NCI-H1436 (cell line): ENCODE measurements at places on chromosomes 7 and 10.
A peak's percentile ranks its signal among the peaks of the same experiment; 100 is the strongest.

DNA sequence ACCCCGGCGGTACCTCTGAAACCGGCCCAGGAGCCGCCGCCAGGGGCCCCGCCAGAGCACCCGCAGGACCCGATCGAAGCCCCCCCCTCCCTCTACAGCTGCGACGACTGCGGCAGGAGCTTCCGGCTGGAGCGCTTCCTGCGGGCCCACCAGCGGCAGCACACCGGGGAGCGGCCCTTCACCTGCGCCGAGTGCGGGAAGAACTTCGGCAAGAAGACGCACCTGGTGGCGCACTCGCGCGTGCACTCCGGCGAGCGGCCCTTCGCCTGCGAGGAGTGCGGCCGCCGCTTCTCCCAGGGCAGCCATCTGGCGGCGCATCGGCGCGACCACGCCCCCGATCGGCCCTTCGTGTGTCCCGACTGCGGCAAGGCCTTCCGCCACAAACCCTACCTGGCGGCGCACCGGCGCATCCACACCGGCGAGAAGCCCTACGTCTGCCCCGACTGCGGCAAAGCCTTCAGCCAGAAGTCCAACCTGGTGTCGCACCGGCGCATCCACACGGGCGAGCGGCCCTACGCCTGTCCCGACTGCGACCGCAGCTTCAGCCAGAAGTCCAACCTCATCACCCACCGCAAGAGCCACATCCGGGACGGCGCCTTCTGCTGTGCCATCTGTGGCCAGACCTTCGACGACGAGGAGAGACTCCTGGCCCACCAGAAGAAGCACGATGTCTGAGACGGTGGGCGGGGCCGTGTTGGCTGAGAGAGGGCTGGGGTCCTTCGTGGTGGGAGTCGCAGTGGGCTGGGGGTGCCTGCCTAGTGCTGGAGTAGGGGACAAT, 3.8 kb downstream of the REPIN1 start:
- DNase-seq, result no peak

- no peak for DNase-seq
These were observed 128.0 kb downstream of the HGF start for GRCh38 chr7:81641873-81642272.

DNA sequence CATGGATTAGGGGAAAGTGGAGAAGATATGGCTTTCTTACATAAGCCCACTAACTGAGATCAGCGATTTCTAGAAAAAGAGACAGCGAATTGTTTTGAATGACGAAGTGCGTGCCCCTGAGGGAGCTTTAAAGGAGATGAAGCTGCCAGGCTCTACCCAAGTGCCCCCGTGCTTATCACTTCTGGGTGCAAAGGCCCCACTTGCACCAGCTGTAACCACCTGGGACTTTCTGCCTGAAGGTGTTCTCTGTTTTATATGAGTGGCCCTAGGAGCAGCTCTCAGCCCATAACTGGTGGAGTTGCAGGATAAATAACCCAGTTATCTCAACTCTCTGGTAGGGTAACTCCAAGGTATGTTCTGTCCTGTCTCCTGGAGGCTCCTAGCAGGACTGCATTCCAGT, 20.4 kb upstream of the CARD11 start:
- DNase-seq, result no peak

DNA sequence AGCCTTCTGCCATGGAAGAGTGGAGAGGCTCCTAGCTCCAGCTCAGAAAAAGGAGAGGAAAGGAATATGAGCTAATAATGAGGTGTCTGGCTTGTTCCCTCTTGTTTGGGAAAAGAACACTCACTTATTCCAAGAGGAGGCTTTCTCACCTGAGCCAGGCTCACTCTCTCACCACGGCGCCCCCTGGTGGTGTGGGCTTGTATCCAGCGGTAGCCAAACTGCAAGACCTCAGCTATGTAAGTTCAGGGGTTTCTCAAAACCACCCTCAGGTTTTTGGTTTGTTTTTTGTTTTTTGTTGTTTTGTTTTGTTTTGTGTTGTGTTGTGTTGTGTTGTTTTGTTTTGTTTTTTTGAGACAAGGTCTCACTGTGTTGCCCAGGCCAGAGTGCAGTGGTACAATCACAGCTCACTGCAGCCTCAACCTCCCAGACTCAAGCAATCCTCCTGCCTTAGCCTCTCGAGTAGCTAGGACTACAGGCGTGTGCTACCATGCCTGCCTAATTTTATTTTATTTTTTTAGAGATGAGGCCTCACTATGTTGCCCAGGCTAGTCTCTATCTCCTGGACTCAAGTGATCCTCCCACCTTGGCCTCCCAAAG, 124.0 kb downstream of the TMEM130 start:
- peak; percentile 58 for DNase-seq

- DNase-seq, result no peak
These were observed 10.0 kb downstream of the CAV1 start for GRCh38 chr7:116534790-116535189.

- DNase-seq, result no peak
These were observed 214.4 kb downstream of the FAM107B start for GRCh38 chr10:14560274-14560673.

DNA sequence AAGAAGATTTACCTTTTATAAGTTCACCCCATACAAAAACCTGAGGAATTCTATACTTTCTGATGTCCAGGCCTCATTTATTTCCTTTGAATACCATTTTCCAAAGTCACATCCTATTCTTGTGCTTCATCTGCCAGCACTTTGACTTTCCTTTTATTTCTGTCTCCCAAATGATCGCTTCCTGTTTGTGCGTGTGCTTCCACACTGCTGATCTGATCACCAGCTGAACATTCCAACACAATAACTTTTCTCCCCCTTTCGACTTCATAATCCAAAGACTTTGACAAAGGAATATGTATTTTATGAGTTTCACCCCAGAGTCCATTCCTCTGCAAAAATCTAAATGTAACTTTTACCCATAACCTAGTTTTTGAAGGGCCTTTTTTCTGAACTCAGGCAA, 3.1 kb downstream of the ELAPOR2 start:
- no peak for DNase-seq

- no peak for DNase-seq
These were observed 156.6 kb upstream of the LYZL2 start for GRCh38 chr10:30786131-30786530.

GRCh38 chr10:120473593-120473992, 16.6 kb downstream of the PLPP4 start:
- no peak for DNase-seq

GRCh38 chr10:29540016-29540415, 94.8 kb downstream of the SVIL start:
- no peak for DNase-seq

DNA sequence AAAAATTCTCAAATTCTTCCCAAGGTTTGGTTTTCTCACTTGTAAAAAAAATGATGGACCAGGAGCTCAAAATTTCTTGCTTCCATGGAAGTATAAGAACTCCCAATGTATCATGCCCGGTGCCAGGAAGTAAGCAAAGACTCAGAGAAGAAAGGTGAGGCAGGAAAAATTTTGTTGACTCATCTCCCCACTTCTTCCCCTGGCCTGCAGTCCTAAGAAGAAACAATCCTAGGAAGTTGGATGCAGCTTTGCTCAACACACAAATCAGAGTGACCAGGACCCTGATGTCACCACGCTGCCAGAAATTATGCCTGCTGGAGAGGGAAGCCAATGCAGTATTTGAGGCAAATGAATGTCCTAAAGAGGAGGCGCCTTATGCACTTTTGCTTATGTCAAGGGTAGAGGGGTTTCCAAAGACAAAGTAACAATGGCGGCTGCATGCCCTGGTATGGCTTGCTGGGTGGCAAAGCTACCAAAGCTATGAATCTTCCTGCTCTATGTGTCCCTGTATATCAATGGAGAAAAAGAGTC, 163.6 kb downstream of the NEURL1 start:
- DNase-seq, result no peak

GRCh38 chr10:28783087-28783486, 105.8 kb downstream of the BAMBI start:
- DNase-seq, result no peak

GRCh38 chr7:136293272-136293671, 316.1 kb upstream of the MTPN start:
- DNase-seq, result no peak

DNA sequence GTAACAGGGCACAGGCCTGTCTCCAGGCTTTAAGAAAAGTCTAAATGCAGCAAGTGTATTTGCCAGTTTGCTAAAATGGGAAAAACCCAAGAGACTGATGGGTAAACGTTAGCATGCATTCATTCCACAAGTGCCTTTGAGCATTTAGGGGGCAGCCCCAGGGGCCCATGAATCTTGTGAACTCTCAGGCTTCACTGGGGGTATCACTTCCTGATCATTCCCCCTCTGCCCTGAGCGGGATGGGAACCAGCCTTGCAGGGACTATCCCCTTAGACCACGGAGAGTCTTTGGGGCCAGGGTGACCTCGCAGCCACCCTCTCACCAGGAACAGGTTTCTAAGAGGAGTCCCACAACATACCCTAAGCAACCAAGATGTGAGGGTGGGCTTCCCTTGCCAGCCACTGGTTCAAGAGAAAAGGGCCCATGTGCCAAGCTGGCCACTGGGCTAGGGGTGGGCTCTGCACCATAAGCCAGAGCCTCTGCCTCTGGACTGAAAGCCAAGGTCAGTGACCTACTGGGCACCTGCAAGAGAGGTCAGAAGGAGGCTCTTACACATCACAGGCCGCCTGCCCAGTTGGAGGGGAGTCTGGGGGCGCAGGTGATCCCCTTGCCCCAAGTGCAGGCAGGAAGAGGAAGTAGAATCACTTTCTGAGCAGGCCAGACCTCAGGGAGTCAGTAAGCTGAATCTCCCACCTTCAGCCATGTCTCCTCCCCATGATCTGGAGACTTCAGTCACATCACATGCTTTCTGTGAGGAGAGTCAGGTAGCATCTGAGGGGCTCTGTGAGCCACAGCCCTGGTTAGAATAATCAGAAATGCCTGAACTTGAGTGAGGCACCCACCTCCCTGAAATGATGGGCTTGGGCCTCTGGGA, 75.0 kb downstream of the C10orf105 start:
- no peak for DNase-seq

DNA sequence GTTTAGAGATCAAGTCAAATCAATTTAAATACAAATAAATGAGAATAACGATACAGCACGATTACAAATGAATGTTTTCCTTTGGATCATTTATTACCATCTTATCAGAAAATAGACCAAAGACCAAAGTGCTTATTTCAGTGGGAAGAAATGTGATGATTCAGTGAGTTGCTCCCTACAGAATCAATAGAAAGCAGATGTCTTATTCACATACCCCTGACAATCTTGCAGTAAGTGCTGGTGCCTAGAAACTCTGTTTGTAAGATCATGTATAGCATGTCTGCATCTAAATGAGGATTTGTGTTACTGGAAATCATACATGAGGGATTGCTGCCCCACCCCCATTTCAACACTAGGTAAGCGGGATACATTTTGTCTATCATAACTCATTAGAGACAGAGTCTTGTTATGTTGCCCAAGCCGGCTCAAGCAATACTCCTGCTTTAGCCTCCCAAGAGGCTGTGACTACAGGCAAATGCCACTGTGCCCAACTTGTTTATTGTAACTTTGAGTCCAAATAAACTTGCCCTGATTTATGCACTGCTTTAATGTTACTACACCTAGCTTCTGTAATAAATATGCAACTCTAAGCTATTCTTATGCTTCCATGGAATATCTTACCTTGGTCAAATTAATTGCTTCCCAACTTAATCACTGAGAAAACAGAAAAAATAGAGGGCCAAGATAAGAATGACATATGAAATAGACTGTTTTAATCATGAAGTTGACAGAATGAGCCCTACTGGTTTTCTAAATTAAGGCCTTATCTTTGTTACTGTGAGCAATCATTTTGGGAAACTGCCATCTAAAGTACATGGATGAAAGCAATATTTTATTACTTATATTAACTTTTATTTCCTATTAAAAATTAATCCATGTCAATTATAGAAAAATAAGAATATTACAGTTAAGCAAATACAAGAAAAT, 82.5 kb downstream of the AHR start:
- no peak for DNase-seq

- DNase-seq, result no peak
These were observed 120.1 kb downstream of the PHTF2 start for GRCh38 chr7:77918676-77919075.

DNA sequence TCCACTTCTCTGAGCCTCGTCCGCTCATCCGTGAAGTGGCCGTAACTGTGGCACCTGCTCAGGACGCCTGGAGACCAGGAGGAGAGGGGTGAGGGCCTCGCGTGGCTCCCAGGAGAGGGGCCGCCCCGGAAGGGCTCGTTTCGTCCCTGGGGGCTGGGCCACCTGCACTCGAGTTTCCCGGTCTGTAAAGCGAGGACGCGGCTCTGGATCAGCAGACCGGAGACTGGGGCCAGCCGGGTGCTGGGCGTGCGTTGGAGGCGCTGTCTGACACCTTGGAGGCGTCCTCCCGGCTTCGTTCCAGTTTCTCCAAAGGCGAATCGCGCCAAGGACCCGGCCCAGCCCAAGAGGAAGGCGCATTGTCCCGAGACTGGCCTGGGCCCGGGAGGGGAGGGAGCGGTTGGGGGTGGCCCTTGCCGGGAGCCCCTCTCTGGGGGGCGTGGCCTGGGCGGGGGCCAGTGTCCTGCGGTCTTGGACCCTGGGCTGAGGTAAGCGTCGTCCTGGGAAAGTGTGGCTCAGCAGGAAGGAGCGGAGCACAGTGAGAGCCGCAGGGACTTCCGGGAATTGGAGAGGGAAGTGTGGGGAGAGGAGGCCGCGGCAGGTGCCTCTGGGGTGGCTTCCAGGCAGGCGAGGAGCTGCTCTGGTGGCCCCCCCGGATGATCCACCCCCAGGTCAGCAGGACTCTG, 89.6 kb downstream of the FOXL3 start:
- DNase-seq, result no peak

GRCh38 chr7:30751696-30752273, at the start of gene INMT:
Gene INMT, plus strand, starts transcription at chr7:30752135. Its CDS starts 16 bp downstream, at chr7:30752151.
- DNase-seq, result no peak

DNA sequence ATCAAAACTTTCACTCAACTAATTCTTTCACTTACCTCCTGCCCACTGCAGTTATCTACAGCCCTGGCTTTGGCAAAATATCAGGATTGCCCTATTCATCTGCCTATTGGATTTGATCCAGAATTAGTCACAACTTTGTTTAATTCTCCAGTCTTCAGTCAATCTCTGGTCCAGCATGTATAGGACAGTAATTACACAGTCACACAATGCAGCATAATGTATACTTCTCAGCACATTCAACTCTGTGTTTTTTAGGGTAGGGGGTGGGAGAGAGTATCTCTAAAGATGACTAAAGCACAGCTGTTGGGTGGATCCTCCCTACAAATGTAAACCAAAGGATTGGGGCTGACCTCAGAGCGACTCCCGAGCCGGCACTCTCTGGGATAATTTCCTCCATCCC, 17.7 kb upstream of the NRP1 start:
- no peak for DNase-seq

- DNase-seq, result no peak
These were observed 25.3 kb downstream of the CROT start for GRCh38 chr7:87370660-87371180.

GRCh38 chr7:24978843-24979469, 1.0 kb downstream of the OSBPL3 start:
- no peak for DNase-seq

DNA sequence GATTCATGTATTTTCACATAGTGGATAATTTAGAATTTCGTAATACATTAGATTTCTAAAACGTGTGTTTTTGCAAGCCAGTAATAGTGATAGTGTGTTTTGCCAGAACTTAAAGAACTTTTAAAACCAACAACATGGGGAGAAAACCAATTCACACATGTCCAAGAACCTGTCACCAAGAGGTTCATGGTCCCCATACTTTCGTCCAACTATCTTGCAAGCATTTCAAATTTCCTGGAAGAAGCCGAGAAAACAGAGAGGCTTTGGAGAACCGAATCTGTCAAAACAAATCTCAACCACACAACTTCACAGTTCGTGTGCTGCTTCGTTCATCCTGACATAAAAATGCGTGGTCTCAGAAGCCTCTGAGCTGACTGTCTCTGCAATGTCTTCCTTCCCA, 31.9 kb downstream of the GFRA1 start:
- DNase-seq, result no peak

- DNase-seq, result no peak
These were observed 12.6 kb downstream of the TBATA start for GRCh38 chr10:70772627-70773026.
